ENCODE measurements at places on chromosomes 7 and 10.

DNA sequence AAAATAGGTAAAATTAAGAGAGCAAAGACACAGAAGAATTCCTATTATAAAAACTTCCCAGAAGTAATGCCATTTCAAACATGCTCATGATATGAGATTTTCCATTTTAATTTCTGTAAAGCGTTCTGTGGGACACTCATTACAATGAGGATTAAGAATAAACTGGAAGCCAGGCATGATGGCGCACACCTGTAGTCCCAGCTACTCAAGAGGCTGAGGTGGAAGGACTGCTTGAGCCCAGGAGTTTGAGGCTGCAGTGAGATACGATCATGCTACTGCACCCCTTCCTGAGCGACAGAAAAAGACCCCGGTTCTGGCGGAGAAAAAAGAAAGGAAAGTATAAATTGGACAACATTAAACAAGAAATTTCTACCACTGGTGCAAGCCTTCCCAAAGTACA is 1.5 kb downstream of the DNA2 start:
- no peak for DNase-seq

DNA sequence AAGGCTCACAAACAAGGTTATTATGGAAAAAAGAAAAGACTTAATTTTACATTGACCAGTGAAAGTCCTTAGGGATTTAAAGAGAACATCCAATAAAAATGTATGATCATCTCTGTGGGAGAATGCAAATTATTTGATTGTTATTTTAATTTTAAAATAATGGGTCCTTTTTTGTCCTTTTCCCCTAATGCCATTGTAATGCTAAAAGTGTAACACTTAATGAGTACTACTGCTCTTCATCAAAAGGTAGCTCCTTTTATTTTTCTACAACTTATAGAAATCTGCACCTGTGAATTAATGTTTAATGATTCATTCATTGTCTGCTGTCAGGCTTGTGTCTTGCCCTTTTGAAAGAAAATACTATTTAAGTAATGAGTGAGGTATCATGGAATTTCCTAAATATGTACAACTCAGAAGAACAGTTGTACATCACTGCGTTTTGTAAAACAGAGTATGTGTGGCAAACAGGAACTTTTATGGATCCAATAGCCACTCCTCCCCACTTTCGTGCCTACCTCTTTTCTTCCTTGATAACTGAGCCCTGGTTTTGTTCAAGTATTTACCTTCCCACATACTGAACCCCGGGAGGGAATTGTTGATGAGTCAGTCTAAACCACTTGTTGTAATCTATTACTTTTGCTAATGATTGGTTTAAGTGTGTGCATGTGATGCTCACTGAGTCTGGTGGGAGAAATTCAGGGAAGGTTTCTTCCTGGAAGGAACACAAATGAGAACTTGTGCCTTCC is 19.9 kb upstream of the TRUB1 start:
- DNase-seq: no peak

DNA sequence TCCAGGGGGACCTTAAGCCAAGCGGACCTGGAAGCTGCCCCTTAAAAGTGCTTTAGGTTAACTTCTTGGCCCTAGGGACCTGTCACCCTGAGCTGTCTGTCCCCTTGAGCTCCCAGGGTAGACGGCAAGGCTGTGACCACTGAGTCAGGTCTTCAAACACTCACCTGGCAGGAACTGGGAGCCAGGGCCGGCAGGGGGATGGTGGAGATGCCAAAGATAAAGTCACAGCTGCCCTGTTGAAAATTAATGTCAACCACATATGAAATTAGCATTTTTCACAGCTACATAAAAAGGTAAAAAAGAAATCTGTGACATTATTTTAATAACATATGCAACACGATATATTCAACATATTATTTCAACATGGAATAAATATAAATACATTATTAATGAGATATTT is 271.0 kb downstream of the GFRA1 start:
- DNase-seq: no peak

- no peak for DNase-seq
Measured at GRCh38 chr10:62885684-62886461, 69.7 kb upstream of the EGR2 start.

GRCh38 chr7:95840953-95841950 is 68.9 kb downstream of the DYNC1I1 start:
- DNase-seq: no peak

- DNase-seq: no peak
Measured at GRCh38 chr7:116630357-116630756, 41.6 kb upstream of the MET start.

- DNase-seq: no peak
Measured at GRCh38 chr7:73647725-73648592, 19.7 kb upstream of the VPS37D start.

DNA sequence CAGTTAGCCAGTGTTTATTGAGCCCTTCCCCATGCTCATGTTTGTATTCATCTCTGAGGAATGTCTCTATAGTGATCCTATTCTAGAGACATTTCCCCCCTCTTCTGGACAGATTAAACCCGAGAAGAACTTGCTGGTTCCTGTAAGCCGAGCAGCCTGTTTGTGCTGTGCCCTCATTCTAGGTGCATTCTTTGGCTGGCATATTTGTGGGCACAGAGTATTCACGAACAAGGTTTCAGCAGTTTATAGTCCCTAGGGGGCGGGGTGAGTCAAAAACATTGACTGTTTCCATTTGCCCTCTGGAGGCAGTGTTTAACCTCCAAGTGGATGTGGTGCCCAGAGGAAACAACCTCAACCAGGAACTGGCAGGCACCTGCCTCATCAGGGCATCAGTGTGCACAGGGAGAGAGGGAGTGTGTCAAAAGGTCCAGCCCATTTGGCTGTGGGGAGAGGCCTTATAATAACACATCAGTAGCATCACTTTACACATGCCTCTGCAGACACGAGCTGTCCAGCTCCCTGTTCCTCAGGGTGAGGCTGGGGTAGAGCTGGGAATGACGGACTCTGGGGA is 273.3 kb upstream of the LRGUK start:
- peak; percentile 82 for DNase-seq

GRCh38 chr7:96075510-96076349 is 246.2 kb downstream of the SLC25A13 start:
- DNase-seq: no peak

- DNase-seq: no peak
Measured at GRCh38 chr10:121813211-121813815, 114.5 kb downstream of the ATE1 start.

Measured in AG04449 (cell line).